Stimulated activated CD4-positive, alpha-beta T cell treated with anti-CD3 and anti-CD28 coated beads, Interleukin-4, amount 100 ng/mL, for 48 hours (primary cell): ENCODE measurements at places on chromosomes 11 and 22.

GRCh38 chr22:32080904-32081303 is 37.8 kb downstream of the SLC5A1 start:
- DNase-seq = no peak

- no peak for DNase-seq
Observed at GRCh38 chr11:2426826-2427521, 17.3 kb downstream of the TRPM5 start.

- no peak for DNase-seq
Observed at GRCh38 chr22:44893731-44894080, 116.1 kb downstream of the PHF21B start.

- DNase-seq = no peak
Observed at GRCh38 chr11:120471131-120471530, 40.4 kb upstream of the GRIK4 start.

- no peak for DNase-seq
Observed at GRCh38 chr22:40251106-40251505, 73.4 kb downstream of the TNRC6B start.
